ENCODE measurements at places on chromosomes 16 and 17. TPM values are rescaled to one million over a fixed set of nuclear protein-coding genes. Genes with fewer than 3 reads are reported as not detected.
A peak's percentile ranks its signal among the peaks of the same experiment; 100 is the strongest.

Gene MYL11
- not detected for total RNA-seq

DNA sequence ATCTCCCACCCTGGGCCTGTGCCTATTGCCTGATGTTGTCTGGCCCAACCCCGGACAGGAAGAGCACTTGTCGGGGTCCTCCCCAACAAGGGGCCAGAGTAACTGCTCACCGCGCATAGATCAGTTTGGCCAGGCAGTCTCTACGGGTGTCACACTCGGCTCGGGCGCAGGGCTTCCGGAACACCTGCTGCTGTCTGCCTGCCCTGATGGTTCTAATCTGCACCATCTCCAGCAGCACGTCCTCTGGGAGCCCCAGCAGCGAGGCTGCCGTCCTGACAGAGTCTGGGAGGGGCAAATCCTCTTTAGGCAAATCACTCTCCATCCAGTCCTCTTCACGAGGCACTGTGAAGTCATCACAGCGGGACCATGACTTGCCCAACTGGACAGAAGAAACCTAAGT, 24.0 kb downstream of the MYO19 start:
- DNase-seq = no peak

Gene UTS2R
- total RNA-seq = not detected

Gene BICDL2
- not detected for total RNA-seq

Gene OR2C1
- total RNA-seq = not detected

Gene PRAC2
- not detected for total RNA-seq

DNA sequence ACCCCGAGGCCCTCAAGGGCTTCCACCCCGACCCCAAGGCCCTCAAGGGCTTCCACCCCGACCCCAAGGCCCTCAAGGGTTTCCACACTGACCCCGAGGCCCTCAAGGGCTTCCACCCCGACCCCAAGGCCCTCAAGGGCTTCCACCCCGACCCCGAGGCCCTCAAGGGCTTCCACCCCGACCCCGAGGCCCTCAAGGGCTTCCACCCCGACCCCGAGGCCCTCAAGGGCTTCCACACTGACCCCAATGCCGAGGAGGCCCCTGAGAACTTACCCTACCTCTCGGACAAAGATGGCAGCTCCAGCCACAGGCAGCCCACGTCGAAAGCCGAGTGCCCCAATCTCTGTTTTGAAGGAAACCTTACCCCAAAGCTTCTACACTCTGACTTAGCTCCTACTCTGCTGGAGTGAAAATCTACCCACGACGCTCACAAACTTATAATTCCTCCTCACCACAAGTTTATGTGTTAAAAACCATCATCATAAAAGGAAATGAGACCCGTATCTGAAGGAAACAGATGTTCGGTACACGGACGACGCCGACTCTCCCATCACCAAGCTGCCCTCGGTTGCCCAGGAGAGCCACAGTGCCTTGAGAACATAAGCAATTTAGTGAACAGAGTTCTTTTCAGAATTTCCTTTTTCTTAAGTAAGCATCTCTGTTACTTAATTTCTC, 61.2 kb upstream of the RPH3AL start:
- DNase-seq = no peak

GRCh38 chr17:79607940-79608623, 2.8 kb downstream of the RBFOX3 start:
- DNase-seq = no peak

DNA sequence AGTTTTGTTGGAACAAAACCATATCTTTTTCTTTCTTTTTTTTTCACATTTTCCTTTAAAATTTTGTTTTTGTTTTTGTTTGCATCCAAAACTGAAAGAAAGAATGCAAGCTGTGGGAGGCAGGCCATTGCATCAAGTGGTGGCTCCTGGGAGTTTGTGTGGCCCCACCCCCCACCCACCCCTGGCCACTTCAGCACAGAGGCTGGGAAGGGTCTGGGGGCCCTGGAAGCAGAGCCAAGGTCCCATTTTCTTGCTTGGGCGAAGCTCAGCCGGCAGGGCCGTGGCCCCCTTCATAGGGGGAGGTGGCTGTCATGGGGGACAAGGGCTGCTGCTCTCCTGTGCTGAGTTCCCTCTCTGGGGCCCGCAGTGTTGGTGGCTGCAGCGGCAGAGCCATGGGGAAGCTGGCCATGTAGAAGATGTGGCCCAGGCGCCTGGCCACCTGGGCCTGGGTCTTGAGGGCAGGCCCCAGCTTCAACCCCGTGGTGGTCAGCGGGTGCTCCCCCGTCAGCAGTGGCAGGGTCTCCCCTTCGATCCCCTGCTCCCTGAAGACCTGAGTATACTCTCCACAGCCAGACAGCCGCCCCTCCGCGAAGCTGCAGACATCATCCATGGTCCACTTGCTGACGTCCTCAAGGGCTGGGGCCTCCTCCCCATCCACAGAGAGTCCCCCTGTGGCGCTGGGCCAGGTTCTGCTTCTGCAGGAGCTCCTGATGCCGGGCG, 19.8 kb downstream of the PAFAH1B1 start:
- no peak for DNase-seq

GRCh38 chr17:6569370-6570285, 13.3 kb upstream of the PITPNM3 start:
- DNase-seq = no peak

Gene DBNDD1
- 10.9 TPM for total RNA-seq

GRCh38 chr17:33199571-33200510, 93.3 kb downstream of the ASIC2 start:
- peak; percentile 22 for DNase-seq

DNA sequence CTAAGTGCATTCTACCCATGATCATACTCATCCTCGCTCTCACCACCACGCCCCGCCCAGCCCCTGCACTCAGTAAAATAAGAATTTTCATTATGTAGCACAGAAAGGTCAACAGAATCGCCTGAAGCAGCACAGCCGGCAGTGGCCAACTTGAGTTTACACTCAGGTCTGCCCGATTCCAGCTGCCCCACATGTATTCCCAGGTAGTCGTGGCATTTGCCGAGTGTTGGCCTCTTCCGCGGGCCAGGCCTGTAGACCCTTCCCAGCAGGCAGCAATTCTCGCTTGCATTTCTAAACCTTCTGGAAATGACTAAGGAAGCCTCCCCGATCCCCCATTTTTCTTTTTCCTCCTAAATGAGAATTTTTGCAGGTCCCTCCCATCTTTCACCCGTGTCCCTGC, 609 bp downstream of the CNGB1 start:
- no peak for DNase-seq

Gene EVI2A
- 7.4 TPM for total RNA-seq

Gene NEK8
- 2.6 TPM for total RNA-seq

Gene SETD1A
- 3.9 TPM for total RNA-seq

- peak; percentile 64 for DNase-seq
Measured at GRCh38 chr17:43018008-43018853, 4.0 kb downstream of the VAT1 start.

GRCh38 chr16:68069511-68070248, 15.5 kb upstream of the NFATC3 start:
- DNase-seq = no peak

Gene CFAP97D1
- total RNA-seq = not detected

Gene CMTM2
- not detected for total RNA-seq

Gene KRTAP9-2
- not detected for total RNA-seq

GRCh38 chr16:15726715-15727114, 76.7 kb downstream of the NDE1 start:
- no peak for DNase-seq

DNA sequence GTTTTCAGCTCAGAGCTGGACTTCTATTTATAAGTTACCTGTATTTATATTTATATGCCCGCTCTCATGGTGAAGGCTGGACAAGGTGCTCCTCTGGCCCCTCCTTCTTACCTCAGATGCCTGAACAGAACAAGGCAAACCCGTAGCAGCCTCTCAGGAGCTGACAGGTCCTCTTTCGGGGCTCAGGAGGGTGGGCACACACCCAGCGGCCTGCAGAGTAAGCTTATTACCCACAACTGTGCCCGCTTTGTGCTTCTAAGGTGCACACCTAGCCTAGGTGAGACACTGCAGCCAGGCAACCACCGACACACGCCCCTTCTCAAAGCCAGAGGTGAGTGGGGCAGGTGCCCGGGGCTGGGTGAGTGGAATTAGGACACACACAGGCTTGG, 5.3 kb downstream of the NKIRAS2 start:
- DNase-seq = no peak

DNA sequence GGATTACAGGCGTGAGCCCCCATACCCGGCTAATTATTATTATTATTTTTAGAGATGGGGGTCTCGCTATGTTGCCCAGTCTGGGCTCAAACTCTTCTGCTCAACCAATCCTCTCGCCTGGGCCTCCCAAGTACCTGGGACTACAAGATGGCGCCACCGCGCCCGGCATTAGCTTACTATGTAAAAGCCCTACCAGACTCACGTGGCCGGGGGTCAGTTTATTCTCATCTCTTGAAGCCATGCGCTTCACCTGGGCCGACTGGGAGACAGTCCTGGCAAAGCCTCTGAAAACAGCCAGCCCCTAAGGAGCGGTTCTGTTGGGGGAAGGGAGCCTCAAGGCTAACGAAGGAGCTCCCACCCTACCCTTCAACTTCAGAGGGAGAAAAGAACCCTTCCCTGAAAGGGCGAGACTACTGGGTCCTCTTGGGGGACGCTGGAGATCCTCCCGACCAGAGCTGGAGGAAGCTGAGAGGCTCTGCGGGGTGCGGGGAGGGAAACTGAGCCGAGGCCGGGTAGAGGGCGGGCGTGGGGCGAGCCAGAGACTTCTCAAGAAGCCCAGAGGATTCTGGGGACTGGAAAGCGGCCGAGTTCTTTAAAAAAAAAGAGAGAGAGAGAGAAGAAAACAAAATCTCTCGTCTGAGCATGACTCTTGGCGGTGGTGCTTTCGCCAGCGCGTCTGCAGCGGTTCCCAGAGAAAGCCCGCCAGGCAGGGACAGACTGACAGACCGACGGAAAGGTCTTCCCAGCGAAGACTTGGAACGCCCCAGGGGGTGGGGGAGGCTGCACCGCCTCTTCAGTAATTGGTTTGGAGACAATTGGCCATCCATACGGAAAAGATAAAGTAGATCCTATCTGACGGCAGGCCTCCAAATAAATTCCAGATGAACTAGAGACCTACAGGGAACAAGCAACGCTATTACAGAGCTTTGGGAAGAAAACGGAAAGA, 5.6 kb upstream of the TUBG2 start:
- DNase-seq = peak; percentile 66

DNA sequence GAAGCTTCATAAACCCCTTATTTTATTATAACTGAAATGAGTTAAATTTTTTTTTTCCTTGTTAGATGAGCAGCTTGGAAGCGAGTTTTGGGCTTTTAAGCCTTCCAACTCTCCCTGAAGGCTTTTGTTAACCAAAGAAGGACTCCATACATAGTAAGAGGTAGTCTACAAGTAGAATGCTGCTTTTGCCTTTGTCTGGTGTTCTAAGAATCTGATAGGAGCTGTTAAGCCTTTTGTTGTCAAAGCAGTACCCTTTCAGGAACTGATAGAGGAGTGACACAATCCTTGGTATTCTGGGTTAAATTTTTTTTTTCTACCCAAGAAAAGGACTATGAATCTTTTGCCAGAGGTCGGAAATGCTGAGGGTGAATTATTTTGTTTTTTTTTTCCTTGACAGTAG, 26.1 kb downstream of the MAP2K4 start:
- DNase-seq = no peak

DNA sequence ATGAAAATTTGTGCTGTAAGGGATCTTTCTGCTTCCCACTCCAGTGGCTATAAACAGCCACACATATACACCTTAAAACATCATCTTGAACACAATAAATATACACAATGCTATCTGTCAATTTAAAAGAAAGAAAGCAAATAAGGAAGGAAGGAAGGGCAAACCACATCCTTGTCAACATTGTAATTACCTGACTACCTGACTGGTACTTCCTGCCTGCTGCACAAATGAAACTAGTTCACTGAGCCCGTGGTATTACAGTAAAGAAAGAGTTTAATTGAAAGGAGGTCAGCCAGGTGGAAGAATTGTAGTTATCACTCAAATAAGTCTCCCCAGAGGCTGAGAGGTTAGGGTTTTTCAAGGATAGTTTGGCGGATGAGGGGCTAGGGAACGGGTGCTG, 344.4 kb upstream of the ASIC2 start:
- DNase-seq = no peak

DNA sequence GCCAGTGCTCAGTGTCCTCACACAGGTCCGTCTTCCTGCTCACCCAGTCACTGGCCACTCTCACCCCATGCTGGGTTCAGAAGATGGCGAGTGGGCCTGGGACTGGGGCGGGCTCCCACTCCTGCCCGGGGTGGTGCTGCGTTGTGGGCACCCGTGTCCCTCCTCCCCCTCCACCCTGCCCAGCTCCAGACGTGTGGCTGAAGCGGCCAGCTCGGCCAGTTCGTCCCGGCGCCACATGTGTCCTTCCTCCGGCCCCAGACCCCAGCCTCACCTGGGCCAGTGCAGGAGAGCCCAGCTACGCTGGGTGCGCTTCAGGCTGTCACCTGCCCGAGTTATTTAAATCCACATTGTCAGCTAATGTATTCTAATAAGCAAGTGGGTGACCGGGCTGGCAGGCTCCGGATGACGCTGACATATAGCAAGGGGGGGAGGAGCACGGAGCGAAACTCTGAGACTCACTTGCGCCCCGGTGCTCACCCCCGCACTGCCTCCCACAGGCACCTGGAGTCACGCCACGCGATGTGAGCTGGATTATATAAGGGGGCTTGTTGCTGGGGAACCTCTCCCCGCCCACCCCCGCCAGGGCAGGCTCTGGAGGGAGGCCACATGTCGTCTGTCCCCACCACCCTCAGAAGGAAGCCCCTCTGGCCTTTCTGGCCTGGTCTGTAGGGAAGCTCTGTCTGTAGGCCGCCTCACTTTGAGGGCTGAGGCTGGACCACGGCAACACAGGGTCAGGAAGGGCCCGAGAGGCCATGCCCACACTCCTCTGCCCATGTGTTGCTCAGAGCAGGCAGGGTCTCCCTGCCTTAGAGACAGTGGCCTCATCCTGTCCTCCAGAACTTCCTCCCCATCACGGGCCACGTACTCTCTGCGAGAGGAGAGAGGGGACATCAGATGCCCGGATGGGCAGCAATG, 7.1 kb upstream of the BAIAP2 start:
- no peak for DNase-seq

- peak; percentile 92 for DNase-seq
Measured at GRCh38 chr17:49108318-49108717, 24.3 kb upstream of the B4GALNT2 start.

Gene FAM83G
- 6.5 TPM for total RNA-seq

Gene CCDC182
- not detected for total RNA-seq

GRCh38 chr17:34261568-34262337, 6.7 kb downstream of the CCL2 start:
- no peak for DNase-seq

GRCh38 chr17:30541802-30542201, 64.6 kb downstream of the GOSR1 start:
- no peak for DNase-seq

DNA sequence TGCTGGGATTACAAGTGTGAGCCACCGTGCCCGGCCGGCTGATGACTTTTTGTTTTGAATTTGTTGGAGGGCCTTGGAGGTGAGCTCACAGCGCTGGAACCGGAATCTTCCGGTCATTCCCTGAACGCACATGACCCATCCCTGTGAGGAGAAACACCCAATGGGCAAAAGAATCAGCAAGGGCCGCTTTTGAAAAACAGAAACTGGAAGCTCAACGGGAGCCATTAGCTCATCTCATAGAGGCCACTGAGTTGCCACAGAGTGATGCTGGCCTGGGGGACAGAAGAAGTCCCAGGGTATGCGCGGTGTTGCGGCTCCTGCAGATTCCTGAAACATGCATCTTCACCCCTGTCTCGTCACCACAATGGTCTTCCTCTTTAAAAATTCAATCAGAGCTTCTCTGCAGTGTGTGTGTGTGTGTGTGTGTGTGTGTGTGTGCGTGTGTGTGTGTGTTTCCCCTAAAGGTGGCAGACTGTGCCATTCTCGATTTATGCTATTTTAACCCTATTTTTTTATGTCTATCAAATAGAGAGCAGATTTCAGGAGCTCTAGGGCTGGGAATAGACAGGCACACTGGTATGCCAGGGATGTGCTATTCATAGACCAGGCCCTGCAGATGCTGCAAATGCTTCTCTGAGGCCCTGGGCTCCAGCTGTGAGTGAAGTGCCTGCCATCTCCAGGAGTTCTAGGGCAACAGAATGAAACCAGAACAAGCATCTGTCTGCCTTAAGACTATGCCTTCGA, 68.3 kb downstream of the MARCHF10 start:
- no peak for DNase-seq
